Kidney (tissue), 22 donors: ENCODE measurements at places on chromosomes 1 and 21. TPM values are rescaled to one million over a fixed set of nuclear protein-coding genes. Genes with fewer than 3 reads are reported as not detected.

- DNase-seq: no peak
These were observed 10.2 kb upstream of the CYP4X1 start for GRCh38 chr1:47013293-47013692.

GRCh38 chr1:116131866-116132605, 20.8 kb downstream of the MAB21L3 start:
- DNase-seq: no peak

GRCh38 chr1:167602840-167603239, 27.2 kb upstream of the RCSD1 start:
- no peak for DNase-seq

GRCh38 chr21:39737376-39738000, 7.5 kb upstream of the IGSF5 start:
- DNase-seq: no peak

PLA2G2D gene
- polyA plus RNA-seq: not detected

GRCh38 chr1:52970149-52970548, 43.1 kb downstream of the SCP2 start:
- DNase-seq: peak; percentile 51

GRCh38 chr1:59669752-59670312, 144.9 kb upstream of the HOOK1 start:
- no peak for DNase-seq

PLA2G5 gene
- polyA plus RNA-seq: 0.58 TPM

PRRX1 gene
- polyA plus RNA-seq: 0.67 TPM

GRCh38 chr1:172448995-172449584, 5.2 kb upstream of the PIGC start:
- no peak for DNase-seq
